ENCODE measurements at places on chromosomes 1 and 21.

DNA sequence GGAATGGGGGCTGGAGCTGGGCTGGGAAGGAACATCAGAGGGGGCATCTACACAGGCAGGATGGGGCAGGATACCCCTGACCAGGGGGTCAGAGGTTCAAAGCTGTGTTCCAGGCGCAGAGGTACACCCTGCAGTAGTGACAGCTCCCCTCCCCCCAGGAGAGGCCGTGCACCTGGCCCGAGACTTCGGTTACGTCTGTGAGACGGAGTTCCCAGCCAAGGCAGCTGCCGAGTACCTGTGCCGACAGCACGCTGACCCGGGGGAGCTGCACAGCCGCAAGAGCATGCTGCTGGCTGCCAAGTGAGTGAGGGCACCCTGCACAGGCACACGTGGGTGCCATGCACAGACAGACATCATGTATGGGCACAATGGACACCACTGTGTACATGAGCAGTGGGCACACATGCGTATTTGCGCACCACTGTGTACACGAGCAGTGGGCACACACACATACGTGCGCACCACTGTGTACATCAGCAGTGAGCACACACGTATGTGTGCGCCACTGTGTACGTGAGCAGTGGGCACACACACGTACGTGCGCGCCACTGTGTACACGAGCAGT is 17.4 kb downstream of the TFAP2E start:
- no peak for DNase-seq

GRCh38 chr1:219498666-219499065 is 114.2 kb downstream of the ZC3H11B start:
- no peak for DNase-seq

- no peak for DNase-seq
Observed at GRCh38 chr1:215776336-215776735, 209.2 kb downstream of the KCTD3 start.

GRCh38 chr1:46535063-46535462 is 16.4 kb downstream of the KNCN start:
- no peak for DNase-seq

GRCh38 chr1:28565726-28566125 is 12.8 kb downstream of the TRNAU1AP start:
- no peak for DNase-seq

- no peak for DNase-seq
Observed at GRCh38 chr1:21449906-21450305, 10.0 kb downstream of the NBPF3 start.

All from retinal pigment epithelial cell (primary cell).